ENCODE measurements at places on chromosomes 16 and 17. TPM values are rescaled to one million over a fixed set of nuclear protein-coding genes. Genes with fewer than 3 reads are reported as not detected.

- no peak for DNase-seq
Observed at GRCh38 chr17:36943250-36944191, 5.2 kb upstream of the AATF start.

The ITGAL gene
- total RNA-seq: 4.6 TPM

The MCRIP2 gene
- 19.0 TPM for total RNA-seq

The EPOP gene
- total RNA-seq: 2.6 TPM

DNA sequence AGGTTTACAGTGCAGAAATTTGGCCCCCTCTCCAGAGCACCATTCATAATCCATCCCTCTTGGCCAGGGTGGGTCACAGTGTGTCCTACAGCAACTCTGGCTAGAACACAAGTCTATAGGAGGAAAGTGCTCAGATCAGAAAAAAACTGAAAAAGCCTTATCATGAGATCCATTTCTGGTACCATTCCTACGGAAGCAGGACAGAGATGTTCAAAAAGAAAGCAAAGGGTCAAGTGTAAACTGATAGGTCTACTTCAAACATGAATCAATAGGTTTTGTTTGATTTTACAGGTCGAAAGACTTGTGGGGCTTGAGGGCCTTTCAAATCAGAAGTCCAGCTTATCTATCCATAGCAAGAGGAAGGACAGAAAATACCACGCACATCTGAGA, 326.4 kb downstream of the SOX9 start:
- DNase-seq: no peak
